Stimulated activated CD4-positive, alpha-beta T cell treated with anti-CD3 and anti-CD28 coated beads, Interleukin-15, amount 100 ng/mL, for 1 hour (primary cell): ENCODE measurements at places on chromosomes 11 and 22.

DNA sequence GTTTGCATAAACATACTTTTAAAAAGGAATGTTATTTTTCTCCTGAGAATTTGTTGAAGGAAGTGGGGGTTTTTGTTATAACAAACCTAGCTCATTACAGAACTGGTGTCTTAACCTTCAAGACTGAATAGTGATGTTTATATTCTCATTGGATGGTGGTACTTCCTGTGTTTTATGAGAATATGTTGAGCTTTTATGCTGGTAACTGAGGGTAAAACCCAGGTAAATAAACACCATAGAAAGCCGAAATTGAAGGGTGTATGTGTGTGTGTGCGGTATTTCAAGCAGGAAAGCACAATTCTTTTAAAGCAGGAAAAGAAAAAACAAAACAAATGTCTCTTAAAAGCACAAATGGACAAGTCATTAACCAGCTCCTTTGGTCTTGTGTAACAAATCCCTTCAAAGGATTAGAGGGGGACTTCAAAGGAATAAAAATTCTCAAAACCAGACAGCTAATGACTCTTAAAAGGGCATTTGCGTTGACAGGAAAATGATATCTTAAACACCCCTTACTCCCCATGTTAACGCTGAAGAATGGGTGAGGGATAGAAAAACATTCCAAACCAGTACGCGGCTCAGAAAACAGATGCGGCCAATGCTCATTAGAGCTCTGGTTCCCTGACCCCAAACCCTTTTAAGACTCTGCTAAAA, 23.8 kb downstream of the LMO2 start:
- no peak for DNase-seq

GRCh38 chr11:88284336-88285050, 53.0 kb downstream of the CTSC start:
- no peak for DNase-seq

- DNase-seq: no peak
These were observed 123.3 kb upstream of the B3GAT1 start for GRCh38 chr11:134535029-134536025.

- DNase-seq: no peak
These were observed 57.2 kb upstream of the LRRC55 start for GRCh38 chr11:57124505-57124904.

DNA sequence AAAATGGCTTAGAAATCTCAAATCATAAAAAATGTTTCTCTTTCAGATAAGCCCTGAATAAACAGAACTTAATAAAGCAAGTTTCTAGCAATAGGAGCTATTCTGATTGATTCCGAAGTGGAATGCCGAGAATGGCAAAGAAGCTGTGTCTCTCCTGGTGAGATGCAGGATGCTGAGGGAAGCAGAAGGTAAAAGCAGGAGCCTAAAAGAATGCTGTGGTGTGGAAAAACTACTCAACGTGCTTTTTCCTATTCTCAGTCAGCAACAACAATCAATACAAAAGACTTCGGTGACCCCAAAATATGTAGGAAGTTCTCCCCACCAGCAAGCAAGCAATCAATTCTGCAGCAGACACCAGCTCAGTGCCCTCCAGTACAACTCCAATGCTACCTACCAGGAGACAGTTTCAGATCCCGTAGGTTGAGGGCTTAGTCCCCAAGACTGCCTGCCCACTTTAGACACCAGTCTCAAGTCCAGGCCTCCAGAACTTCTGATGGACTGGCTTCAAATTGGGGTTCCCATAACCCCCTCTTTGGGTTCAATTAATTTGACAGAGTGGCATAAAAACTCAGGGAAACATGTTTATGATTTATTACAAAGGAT, 6.6 kb downstream of the CTSC start:
- no peak for DNase-seq

- DNase-seq: no peak
These were observed 30.0 kb downstream of the MAPK1 start for GRCh38 chr22:21837248-21837979.

DNA sequence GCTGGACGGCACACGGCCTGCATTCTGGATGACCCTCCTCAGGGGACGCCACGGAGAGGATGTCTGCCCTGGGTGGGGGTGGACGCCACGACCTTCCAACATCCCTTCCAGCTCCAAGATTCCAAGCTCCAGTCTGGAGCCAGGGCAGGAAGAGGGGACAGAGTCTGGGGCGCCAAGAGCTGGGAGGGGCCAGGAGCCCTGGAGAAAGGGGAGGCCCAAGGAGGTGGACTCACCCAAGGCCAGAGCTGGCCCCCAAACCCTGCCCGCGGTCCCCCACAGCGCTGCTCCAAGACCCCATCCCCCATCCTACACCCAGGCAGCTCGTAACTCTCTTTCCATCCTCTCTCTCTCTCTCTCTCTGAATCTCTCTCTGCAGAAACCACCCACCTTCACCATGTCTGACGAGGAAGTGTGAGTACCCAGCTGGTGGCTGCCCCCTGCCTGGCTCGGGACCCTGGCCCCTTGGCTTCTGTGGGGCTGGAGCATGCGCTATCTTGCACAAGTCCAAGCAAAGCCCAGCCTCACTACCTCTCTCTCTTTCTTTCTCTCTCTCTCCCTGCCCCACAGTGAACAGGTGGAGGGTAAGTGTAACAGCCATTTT, 3.1 kb downstream of the TNNT3 start:
- DNase-seq: no peak

- DNase-seq: no peak
These were observed 7.0 kb downstream of the UCP3 start for GRCh38 chr11:74001822-74002286.

- DNase-seq: no peak
These were observed 25.5 kb downstream of the KCNJ5 start for GRCh38 chr11:128916681-128917080.

DNA sequence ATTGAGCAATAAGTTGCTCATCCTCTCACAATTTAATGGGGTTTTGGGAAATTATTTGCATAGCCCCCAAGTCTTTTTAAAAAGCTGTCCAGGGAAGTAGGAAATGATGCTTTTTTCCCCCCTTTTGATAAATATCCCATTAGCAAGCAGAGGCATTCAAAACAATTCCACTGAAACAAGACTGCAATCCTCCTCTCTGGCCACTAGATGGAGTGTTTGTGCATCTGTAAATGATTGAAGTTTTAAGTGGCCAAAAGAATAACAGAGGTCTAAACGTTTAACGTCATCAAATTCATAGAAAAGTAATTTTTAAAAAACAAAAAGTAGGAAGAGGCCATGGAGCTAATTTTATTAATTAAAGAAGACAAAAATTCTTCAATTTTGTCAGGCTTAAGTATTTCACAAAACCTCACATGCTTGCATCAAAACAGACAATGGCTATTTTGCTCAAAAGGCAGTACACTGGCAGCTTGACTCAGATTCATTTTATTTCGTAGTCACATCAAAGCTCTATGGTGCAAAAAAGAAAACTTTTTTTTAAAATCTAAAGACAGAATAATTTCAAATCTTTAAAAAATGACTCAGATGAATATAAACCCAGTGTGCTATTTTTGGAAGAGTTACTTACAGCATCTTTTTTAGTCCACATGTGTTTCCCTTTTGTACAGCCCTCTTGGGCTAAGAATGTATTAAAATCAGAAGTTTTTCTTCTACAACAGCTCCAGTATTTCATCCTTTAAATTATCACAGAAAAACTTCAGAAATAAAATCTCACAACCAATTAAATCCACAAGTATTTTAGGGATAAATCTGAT, 17.8 kb downstream of the CHORDC1 start:
- no peak for DNase-seq

DNA sequence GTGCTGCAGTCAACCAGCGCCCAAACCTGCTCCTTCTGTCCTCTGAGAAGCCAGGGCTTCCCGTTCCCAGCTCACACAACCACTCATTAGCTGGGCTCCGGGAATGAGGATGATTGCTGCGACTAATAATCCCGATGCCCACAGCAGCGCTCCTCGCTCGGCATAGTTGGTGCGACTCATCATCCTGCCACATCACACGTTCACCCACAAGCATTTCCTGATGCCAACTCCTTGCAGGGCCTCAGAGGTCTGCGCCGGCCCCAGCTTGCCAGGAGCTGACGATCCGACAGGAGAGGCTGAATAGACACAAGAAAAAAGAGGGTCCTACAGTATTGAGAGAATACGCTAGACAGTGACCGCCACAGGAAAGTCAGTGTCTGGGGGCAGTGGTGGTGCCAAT, 10.6 kb upstream of the CSNK1E start:
- no peak for DNase-seq

GRCh38 chr11:1015826-1016545, 20.5 kb downstream of the MUC6 start:
- no peak for DNase-seq

DNA sequence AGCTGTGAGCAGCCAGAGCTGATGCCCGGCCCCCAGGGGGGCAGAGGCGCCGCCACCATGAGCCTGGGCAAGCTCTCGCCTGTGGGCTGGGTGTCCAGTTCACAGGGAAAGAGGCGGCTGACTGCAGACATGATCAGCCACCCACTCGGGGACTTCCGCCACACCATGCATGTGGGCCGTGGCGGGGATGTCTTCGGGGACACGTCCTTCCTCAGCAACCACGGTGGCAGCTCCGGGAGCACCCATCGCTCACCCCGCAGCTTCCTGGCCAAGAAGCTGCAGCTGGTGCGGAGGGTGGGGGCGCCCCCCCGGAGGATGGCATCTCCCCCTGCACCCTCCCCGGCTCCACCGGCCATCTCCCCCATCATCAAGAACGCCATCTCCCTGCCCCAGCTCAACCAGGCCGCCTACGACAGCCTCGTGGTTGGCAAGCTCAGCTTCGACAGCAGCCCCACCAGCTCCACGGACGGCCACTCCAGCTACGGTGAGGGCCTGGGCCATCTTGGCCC, 6.1 kb downstream of the CDC42EP1 start:
- no peak for DNase-seq

- no peak for DNase-seq
These were observed 227.0 kb downstream of the ADAMTS15 start for GRCh38 chr11:130675371-130675821.

- DNase-seq: no peak
These were observed 20.8 kb downstream of the BBOX1 start for GRCh38 chr11:27061461-27061821.

DNA sequence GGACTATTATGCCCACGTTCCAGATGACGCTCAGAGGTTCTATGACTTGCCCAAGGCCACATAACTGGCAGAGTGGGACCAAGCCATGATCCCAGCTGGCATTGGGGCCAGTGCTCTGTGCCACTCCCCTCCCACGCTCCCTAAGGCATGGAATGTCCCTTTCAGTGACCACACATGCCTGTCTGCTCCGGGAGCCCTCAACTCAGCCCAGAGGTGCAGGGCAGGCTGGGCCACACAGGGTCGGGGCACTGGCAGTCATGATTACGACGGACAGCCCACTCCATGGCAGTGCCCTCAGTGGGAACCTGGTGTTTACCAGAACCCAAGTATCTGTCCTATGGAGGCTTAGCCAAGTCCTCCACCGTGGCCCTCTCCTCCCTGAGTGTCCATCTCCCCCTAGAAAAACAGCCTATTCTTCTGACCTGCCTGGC, 10.0 kb downstream of the RHBDD3 start:
- no peak for DNase-seq

DNA sequence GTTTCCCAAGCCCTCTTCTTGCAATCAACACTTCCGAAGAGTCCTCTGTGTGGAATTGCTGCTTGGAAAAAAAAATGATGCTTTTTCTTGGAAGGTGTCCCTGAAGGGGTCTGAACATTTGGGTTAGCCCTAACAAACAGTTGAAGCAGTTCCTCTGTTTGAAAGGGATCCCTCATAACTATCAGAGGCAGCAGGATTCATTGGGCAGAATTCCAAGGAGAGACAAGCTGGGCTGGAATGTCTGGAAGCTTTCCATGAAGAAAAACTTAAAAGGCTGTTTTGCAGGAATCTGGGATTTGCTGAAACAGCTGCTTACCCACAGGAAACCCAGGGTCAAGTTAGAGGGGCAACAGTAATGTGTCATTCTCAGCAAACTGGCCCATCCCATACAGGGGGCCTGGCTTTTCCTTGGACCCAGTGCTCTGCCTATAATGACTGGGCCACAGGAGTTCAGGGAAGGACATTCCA, 3.1 kb downstream of the CSNK2A3 start:
- no peak for DNase-seq

DNA sequence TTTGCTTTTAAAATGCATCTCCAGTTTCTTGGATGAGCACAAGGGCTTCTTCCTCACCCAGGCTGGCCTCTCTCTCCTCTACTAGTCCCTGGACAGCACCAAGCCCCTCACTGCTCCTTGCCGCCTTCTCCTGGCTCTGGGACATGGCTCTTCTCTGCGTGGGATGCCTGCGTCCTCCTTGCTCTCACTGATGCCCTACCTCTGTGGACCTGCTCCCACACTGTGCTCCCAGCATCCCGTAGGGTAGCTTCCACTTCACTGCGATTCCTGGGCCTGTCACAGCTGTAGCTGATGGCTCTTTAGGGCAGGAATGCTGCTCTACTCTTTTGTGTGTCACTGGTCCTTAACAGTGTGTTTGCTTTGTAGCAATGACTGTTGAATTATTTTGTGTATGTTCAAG, 136.3 kb downstream of the SNX19 start:
- DNase-seq: no peak

GRCh38 chr22:45876136-45877035, 100.6 kb downstream of the WNT7B start:
- no peak for DNase-seq

DNA sequence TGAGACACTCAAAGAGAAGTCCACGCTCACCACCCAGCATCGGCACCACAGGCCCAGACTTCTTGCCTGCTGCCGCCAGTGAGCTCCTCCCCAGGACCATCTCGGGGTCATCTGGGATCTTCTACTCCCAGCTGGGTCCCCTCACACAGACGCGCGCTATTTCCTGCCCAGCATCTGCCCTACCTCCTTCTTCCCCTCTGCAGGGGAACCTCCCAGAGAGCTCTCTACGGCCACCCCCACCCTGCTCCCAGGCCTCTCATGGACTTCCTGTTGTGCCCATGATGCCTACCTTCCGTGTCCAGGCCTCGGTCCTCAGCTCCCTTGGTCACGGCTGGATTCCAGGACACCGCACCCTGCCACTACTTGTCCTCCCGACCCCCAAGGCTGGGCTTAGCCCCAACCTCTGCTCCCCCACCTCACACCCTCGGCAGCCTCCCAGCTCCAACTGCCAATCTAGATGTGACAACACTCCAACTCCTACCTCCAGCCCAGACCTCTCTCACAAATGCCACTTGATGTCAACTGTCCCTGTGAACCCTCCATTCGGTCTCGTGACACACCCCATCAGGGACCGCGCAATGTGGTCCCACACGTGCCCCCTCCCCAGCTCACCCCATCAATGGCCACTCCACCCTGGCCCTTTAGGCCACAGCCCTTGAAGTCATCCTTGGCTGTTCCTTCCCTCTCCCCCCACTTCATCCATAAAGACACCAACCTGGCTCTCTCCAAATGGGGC, 45.3 kb downstream of the SGSM3 start:
- no peak for DNase-seq

DNA sequence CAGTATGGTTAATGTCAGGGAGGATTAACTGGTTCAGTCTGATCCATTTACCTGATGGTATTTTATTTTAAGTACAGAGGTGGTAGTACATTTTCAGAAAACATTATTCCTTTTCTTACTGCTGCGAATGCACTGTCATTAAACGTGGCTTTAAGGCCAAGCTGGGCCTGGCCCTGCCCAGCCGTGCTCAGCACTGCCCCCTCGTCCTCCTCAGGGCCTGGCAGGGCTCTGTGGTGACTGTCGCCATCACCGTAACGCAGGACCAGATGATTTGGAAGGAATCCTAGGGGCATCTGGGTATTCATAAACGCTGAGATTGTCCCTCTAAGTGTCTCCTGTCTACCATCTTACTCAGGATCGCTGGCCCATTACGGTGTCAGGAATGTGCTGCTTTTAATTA, 302.0 kb downstream of the TBC1D22A start:
- no peak for DNase-seq
